ENCODE measurements at places on chromosomes 1 and 21.

- no peak for DNase-seq
Observed at GRCh38 chr1:163650624-163651023, 328.9 kb downstream of the NUF2 start.

DNA sequence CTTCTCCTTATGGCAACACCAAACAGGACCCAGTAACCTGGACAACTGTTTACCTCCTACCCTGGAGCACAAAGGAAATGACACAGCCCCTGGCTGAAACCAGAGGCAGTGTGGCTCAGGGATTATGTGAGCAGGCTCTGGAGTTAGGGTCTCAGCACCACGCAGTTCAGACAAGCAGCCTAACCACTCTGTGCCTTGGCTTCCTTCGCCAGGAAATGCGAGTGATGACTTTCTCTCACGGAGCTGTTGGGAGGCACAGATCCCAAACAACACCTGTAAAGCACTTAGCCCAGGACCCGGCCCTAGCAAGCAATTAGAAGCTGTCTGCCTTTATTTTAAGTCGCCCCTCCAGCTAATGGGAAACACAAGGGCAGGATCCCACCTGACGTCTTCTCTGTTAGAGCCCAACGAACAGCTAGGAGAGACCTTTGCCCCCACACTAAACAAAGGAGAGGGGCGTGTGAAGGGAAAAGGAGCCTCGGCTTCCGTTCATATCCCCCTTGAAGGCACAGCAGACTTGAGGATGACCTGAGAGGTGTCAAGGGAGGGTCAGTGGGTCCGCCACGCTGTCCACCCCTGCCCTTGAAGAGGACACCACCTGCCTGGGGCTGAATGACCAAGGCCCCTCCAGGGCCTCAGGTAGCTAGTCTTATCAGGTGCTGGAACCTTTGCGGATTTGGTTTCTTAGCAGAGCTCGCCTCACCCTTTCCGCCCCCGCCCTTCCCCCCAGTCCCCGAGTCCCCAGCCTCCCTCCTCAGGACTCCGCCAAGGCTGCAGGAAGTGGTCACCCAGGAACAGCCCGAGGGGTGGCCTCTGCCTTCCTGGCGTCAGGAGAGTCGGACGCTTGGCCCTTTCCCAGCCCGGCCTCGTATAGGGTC lies 860 bp downstream of the TMEM63A start:
- DNase-seq, result peak; percentile 43

DNA sequence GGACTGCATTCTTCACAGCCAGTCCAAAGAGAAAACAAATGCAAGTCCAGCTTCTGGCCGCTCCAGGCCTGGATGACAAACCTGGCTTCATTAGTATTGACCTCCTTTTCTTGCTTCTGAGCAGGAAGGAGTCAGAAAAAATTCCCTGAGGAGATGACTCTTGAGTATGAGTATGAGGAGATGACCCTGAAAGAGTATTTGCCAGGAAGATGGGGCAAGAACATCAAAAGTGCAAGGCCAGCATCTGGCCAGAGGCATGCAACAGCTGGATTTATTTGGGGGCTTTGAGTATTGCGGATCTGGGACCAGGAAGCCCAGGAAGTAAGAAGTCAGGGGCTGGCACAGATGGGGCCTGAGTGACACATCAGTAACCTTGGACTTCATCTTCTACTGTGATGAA lies 113.9 kb downstream of the GLIS1 start:
- no peak for DNase-seq

DNA sequence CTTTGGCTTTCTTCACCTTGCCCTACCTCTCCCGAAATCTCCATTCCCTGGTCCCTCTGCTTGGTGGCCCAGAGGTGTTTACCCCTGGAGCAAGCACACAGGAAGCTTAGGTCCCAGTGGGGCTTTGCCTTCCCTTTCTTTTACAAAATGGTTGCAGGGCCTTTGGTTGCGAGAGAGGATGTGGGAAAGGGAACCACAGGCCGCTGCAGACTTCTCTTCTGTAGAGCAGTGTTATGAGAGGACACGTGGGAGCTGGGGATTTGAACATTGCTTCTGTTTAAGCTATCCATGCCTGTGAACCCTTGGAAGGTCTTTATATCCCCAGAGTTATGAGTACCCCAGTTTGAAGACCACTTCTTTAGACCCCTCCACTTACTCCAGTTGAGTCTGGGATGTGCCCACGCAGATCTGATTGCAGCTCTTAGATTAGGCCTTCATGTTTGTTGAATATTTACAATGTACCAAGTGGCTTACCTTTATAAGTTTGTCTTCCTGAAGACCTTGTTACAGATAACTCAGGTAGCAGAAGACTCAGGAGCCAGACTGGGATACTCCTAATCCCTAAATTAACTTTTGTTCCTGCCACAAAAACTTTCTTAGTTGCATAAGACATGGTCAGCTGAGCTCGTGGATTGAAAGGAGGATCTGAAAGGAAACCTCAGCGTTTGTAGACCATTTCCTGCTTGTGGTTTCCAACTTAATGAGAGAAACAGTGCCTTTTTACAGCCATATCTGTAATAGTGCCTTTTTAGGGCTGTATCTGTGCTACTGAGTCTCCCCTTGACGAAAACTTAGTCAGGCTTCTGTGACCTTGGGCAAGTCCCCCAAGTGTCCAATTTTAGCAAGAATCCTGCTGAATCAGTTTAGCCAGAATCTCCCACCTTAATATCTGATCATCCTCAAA lies 21.9 kb upstream of the IVNS1ABP start:
- DNase-seq, result no peak

- DNase-seq, result no peak
Observed at GRCh38 chr1:16019644-16020277, 1.9 kb upstream of the HSPB7 start.

- DNase-seq, result no peak
Observed at GRCh38 chr1:28112388-28113241, 24.2 kb upstream of the EYA3 start.

GRCh38 chr1:9058465-9058864 lies 11.0 kb downstream of the SLC2A5 start:
- DNase-seq, result no peak

GRCh38 chr1:198617406-198617805 lies 21.4 kb upstream of the PTPRC start:
- no peak for DNase-seq

- DNase-seq, result no peak
Observed at GRCh38 chr1:215081661-215082531, 641 bp upstream of the KCNK2 start.

- DNase-seq, result peak; percentile 19
Observed at GRCh38 chr1:181044449-181044966, 10.7 kb downstream of the MR1 start.

DNA sequence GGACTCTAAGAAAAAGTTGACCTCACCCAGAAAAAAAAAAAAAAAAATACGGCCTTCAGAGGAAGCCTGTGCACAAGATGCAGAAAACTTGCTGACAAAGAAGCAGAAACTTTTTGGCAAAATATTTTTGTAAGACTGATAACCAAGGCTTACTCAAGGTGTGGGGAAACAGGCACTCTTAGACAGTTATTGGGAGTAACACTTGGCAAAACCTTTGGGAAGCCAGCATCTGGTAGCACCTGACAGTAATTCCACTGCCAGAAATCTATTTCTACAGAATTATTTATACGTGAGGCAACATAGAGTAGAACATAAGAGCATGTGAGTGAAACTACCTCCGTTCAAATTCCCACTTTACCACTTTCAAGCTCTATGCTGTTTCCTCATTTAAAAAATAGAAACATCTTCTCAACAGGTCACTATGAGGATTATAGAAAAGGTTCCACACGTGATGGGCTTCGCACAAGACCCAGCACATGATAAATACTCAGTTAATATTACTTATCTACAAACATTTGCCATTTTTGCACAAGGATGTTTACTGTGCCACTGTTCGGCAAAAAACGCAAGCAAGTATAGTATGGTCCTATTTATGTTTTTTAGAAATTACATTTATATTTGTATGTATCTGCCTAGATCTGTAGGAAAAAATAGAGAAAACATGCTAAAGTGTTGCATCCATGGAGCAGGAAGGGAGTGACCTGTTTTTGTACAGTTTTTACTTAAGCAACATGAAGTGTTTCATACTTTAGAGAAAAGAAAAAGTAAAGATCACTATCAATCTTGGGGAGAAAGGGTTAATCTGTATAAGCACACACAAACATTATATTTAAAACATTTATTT lies 22.2 kb downstream of the MRPL39 start:
- DNase-seq, result no peak

DNA sequence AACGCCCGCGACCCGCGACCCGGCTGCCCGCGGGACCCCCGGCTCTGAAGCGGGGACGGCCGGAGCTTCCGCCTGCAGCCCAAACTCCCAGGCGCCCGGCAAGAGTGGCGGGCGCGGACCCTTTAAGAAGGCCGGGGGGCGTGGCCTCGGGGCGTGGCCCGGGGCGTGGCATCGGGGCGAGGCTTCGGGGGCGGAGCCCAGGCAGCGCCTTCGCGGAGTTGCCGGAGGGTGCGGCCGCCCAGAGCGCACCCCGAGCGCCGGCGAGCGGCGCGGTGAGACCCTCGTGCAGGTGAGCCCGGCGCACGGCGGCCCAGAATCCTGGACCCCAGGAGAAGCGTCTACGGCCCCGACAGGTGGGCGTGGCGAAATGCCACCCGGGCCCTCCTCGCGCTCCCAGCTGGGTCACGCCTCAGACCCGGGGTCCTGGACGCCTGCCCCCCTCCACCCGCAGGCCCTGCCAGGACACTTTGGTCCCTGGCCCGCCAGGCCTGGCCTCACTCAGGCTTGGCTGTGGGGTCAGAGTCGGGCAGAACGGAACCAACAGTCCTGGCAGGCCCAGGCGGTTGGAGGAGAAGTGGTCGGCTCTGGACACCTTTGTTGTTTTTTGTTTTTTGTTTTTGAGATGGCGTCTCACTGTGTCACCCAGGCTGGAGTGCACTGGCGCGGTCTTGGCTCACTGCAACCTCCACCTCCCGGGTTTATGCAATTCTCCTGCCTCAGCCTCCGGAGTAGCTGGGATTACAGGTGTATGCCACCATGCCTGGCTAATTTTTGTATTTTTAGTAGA lies 14.4 kb downstream of the RNF223 start:
- peak; percentile 96 for DNase-seq

DNA sequence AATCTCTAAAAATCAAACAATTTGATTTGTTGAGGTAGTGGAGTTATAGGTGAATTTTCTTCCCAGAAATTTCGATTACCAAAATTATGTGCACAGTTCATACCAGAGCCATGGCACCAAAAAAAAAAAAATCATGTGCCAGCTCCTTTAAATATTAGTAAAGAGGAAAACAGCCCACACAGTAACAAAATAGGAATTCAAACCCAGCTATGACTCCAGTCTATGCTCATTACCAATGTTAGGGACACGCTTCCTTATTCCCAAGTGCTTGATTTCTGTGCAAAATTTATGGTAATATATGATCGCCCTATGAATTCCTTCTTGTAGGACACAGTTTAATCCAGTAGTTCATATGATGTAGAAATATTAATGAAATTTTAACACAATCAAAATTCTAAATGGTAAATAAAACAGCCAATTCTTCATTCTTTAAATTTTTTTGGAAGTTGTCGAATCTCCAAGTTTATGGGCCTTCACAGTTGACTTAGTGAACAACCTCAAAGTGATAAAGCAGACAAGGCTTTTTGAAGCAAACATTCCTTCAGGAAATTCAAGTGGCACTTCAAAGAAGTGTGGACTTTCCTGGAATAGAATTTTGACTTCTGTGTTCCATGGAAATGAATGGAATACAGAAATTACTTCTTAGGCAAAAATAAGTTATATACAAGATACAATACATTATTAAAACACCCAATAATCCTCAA lies 1.9 kb downstream of the TOR1AIP2 start:
- DNase-seq, result no peak

- DNase-seq, result no peak
Observed at GRCh38 chr1:109556563-109556962, 8.1 kb downstream of the GNAI3 start.

DNA sequence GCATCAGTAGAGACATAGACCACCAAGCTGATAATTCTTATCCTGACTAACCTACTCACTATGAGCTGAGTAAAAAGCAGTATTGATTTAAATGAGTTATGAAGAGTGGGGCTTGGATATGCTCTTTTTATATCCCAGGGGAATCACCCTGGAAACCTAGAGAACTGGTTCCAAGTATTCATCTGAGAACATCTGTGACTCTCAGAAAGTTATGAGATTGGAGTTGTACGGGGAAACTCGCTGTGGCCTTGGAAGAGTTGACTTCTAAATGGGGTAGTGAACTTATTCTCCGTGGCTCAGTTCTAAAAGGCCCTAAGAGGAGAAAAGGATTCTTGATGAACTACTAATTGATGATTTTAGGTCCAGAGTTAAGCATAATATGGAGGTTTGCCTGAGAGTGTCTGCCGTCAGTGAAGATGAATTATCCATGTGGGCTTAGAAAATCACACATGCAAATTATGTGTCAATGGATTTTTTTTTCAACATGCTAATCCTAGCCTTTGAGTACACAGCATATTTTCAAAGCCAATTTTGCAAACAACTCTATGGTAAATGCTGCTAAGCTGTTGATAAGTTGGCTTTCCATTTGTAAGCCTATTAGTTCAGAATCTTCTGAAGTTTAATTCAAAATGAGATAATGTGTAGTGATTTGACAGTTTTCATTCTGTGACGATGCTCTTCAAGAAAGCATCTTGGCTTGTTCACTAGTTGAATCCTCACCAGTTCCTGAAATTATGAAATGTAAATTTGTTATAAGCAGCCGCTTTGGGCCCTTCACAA lies 122.7 kb downstream of the FGGY start:
- DNase-seq, result no peak

DNA sequence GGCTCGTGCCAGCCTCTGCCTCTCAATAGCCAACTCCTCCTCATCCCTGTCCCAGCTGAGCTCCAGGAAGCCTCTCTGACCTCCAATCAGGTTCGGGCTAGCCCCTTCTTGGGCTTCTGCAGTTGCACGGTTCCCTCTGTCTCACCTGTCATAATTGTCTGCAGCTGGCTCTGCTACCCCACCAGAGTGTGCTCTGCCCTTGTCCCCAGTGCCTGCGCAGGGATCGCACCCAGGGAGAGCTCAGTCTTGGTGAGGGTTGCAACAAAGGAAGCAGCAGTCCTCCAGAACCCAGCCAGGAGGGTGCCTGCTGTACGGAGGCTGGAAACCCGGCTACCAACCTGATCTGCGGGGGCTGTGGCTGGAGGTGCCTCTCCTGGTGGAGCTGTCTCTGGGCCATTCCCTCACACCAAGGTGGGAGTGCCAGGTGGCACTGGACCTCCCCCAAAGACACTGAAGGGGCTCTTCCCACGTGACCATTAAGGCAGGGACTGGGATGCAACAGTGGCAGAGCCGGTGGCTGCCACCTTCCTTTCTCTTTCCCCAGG lies 63.5 kb upstream of the DMRTB1 start:
- no peak for DNase-seq

All from stimulated activated CD4-positive, alpha-beta T cell treated with anti-CD3 and anti-CD28 coated beads, Interleukin-2, amount 100 ng/mL, for 48 hours (primary cell).